Activated naive CD8-positive, alpha-beta T cell treated with anti-CD3 and anti-CD28 coated beads for 36 hours (primary cell): ENCODE measurements at places on chromosomes 2 and 18.

DNA sequence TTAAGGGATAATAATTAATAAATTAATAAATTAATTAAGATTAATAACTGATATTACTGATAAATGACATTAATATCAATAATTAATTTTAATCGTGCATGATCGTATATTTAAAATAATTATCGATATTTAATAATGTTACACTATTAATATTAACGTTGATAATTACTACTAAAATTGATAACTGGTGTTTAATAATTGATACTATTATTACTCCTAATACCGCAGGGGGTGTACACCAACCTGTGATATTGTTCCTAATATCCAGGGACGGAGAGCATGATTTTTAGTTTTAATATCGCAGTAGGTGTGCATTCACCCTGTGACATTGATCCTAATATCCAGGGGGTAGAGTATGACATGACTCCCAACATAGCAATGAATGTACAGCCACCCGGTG, 1930.8 kb downstream of the SUCLG1 start:
- no peak for DNase-seq

DNA sequence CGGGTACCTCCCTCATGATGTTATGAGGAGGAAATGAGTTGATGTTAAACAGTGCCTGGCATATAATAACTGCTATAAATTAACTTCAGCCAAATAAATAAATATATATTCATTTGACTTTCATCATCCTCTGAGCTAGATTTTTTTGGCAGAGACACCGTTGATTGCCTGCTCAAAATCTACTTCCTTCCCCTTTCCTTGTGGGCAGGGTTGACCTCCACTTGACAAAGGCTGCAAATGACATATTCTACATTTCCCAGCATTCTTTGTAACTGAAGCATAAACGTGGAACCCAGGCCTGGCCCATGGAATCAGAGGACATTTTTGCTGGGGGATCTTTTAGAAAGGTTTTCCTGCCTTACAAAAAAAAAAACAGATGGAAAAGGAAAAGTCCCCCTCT, 177.8 kb downstream of the TXNL1 start:
- no peak for DNase-seq

DNA sequence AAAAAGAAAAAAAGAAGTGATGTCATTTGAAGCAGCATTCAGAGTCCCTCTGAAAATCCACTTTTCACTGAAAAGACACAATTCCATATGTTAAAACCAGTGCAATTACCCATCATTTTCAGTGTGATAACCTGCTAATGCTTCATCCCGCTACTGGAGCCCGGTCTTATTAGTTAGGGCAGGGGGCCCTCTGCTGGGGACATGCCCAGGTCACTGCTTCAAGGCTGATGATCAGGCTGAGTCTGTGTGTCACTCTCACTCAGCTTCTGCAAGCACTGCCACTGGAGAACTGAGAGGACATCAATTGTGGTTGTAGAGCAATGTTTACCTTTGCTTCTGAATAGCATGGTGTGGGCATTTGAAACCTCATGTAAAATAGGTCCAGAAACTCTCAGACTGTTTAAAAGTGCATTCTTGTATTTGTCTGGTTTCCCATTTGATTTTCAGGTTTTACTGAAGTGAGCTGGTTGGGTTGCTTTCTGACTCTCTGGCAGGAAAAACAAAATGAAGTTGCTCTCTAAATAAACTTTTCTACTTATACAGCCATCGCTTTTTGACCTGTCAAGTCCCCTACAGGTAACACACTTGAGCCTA, 49.2 kb upstream of the NXPH2 start:
- peak; percentile 18 for DNase-seq

DNA sequence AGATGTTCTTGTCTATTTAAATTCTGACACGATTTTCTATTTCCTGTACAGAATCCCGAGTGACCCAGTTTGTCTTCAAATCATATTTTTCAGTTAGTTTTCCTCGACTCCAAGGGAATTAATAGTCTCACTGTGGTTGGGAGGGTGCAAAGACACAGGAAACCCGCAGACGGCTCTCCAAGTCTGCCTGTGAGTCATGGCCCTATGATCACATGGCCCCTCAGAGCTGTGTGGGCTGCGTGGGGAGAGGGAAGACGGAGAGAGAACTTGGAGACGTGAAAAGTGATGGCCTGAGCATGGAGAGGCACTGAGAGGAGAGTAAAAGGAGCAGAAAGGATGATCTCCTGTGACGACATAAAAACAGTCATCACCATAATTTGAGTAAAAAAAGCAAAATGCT, 989.9 kb downstream of the DCDC2C start:
- no peak for DNase-seq

DNA sequence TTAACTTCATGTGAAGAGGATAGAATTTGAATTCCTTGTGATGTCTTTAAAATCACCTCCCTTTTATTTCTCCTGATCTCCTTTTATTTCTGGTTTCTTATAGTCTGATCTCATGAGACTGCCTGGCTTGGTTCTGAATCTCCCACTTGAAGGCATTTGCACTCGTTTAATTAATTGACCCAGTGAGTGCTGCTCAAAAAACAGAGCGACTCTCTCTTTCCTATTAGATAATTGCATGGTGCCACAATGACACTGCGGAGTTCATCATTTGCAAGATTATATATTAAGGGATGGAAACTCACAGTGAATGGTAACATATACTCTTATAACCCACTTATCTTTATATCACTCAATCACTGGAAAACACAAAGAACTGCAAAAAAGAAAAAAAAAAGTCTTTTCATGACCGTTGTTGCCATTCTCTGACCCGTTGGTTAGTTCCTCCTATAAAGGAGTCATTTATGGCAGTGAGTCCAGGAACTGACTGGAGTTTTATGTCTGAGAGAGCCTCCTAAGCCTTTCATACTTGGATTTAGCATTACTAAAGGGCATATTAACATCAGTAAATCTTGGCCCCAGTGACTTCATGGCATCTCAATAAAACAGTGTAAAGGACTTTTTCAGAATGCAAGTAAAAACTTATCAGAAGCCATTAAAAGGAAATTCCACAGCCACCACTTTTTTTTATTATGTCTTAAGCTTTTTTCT, 103.3 kb upstream of the EPHA4 start:
- no peak for DNase-seq

- DNase-seq = no peak
Observed at GRCh38 chr2:26438526-26438925, 36.8 kb downstream of the DRC1 start.

- no peak for DNase-seq
Observed at GRCh38 chr2:122063716-122064115, 308.3 kb downstream of the TSN start.

GRCh38 chr18:58695772-58696171, 24.5 kb downstream of the MALT1 start:
- peak; percentile 37 for DNase-seq

- peak; percentile 2 for DNase-seq
Observed at GRCh38 chr2:76599732-76600368, 889.1 kb upstream of the GCFC2 start.

- no peak for DNase-seq
Observed at GRCh38 chr2:125125902-125126301, 1100.8 kb downstream of the CNTNAP5 start.

DNA sequence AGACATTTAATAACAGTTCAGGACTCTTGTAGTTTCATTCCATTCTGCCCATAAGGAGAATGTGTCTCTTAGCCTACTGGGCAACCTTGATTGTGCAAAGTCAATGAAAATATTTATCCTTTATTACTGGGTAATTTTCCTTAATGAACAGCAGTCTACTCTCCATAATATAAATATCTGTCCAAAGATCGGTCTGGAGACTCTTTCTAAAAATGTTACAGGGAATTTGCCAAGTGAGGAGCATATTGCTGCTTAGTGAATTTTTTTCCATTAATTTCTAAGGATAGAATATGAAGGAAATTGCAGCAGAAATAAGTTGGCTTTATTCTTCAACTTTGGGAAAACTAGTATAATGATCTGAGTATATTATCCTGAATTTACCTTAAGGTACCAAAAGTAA, 817.1 kb upstream of the FSHR start:
- no peak for DNase-seq

DNA sequence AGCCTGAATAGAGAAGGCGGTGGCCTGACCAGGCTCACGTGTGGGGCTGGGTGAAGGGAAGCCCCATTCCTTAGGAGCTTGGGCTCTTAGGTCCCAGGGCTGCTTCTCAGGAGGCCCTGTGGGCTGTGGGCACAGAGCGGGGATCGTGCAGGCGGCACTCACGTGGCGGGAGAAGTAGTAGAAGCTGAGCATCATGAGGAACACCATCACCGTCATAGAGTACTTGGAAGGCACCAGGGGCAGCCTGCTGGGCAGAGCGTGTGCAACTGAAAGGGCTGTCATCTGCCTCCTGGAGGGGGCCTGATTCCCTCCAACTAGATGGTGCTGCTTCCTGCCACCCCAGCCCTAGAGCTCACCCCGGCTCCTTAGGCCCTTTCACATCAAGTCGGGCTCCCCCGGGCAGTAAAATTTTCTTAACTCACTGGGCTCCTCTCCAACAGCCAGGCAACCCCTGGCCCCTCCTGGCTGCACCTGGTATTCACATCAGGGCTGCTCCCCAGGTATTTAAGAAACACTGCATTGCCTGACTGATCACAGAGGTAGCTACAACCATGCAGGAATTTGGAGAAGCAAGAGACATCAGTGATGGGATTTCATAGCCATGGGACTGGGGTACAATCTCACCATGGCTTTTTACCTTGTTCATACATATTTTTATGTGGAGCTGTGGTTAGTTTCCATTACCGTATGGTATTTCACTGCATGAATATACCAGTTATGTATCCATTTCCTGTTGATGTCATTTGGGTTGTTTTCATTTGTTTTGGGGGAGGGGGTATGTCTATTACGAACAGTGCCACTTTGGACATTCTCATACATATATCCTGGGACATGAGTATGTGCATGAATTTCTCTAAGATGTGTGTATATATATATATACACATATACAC, 32.9 kb downstream of the CENPO start:
- no peak for DNase-seq

GRCh38 chr2:190695739-190696138, 46.9 kb downstream of the NAB1 start:
- DNase-seq = peak; percentile 46

GRCh38 chr2:17506736-17507616, 11.3 kb downstream of the RAD51AP2 start:
- DNase-seq = no peak

- no peak for DNase-seq
Observed at GRCh38 chr2:673615-674320, 3.4 kb downstream of the TMEM18 start.

GRCh38 chr2:84865181-84865783, 15.6 kb downstream of the TRABD2A start:
- no peak for DNase-seq

- no peak for DNase-seq
Observed at GRCh38 chr2:183993052-183993451, 605.3 kb upstream of the ZNF804A start.

GRCh38 chr2:60368456-60368855, 185.0 kb downstream of the BCL11A start:
- DNase-seq = no peak

DNA sequence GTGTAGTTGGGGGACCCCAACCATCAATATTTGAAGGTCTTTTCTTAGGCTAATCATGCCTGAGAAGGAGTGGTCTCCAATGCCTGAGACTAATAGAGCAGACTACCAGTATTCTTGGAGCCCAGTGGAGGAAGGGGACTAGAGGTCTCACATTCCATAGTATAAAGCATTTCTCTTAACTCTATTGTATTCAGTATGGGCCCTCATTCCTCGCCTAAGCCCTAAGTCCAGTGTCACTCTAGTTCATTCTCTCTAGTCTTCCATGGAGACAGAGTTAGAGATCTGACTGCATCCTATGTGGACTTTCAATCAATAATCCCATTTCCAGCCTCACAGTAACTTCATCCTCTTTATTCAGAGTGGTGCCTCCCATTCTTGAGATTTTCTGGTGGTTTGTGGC, 29.7 kb upstream of the MAP4K4 start:
- no peak for DNase-seq

DNA sequence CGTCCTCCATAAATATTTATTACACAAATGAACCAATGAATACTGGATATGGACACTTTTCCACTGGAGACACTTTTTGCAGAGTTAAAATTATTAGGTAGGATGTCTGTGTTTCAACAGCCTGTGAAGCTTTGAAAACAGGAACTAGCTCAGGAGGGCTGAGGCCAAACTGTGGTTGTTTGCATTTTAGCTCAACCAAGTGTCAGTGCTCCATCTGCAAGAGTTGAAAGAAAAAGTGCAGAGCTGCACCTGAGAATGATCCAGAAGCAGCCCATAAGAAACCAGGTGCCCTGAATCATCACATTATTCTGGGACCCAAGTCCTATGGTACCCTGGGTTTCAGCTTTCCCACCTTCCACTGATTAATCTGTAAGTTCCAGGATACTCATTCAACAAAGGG, 180.4 kb downstream of the TRIB2 start:
- no peak for DNase-seq

GRCh38 chr18:22194151-22194598, 24.8 kb downstream of the GATA6 start:
- DNase-seq = no peak

DNA sequence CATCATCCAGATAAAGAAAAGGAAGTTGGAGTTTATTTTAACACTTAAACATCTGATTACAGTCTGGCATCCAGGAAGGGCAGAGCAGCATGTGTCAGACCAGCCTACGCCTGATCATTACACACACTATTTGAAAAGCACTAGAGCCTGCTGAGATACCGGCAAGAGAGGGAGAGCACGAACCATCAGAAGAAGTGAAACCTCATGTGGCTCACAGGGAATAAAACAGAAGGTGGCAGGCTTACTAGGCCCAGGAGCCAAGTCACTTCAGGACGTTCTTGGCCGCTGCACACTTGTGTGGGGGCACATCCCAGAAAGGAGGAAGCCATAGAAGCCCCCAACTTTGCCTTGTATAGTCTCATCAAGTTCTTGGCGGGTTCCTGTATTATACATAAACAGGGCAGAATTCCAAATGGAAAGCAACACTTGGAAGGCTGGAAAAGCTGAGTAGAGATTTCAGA, 105.5 kb downstream of the UGGT1 start:
- DNase-seq = no peak

GRCh38 chr2:240459401-240460252, 24.2 kb downstream of the GPC1 start:
- no peak for DNase-seq

GRCh38 chr2:222904557-222905258, 43.9 kb downstream of the ACSL3 start:
- DNase-seq = no peak

GRCh38 chr2:75317316-75317715, 118.0 kb upstream of the TACR1 start:
- no peak for DNase-seq

DNA sequence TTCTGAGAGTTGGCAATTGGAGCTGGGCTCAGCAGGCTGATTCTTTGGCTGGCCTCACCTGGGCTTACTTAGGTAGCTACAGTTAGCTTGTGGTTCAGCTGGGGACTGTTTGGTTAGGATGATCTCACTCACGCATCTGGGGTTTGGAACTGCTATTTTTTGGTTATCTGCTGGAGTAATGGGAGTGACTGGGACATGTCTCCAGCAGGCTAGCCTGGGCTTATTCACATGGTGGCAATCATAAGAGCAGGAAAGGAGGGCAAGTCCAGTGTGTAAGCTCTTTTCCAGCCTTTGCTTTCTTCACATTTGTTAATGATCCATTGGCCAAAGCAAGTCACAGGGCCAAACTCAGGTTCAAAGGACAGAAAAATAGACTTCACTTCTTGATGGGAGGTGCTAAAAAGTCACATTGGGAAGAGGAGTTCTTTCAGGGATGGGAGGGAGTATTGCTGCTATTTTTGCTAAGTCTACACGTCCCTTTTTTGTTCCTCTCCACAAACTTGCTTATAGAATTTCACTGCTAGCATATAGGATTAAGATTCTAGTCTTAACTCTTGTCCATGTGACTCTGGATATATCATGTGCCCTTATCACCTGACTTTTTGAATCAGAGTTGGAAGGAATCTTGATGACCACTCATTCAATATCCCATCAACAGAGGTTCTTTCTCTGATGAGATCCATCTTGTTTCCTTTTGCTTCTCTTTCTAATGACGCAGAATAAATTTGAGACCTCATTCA, 174.0 kb downstream of the ZFP36L2 start:
- DNase-seq = no peak
